ENCODE measurements at places on chromosomes 4 and X.

- DNase-seq: no peak
Measured at GRCh38 chrX:140975472-140975871, 26.9 kb upstream of the SPANXB1 start.

DNA sequence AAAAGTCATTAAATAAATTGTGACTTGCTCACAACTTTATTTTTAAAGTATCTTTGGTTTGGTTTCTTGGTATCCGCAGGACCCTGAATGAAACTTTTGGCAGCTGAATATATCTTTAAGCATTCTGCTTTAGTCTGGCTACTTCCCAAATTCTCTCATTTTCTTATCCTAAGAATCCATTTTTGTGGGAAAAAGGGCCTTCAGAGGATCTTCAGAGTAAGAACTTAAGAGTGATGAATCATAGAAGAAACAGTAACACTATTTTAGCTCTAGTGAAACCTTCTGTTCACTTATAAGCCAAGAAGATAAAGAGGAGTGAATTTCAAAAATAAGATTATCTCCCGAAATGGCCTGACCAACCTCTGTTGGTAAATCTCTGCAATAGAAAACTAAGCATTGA lies 540.6 kb upstream of the MAGEB18 start:
- DNase-seq: no peak

DNA sequence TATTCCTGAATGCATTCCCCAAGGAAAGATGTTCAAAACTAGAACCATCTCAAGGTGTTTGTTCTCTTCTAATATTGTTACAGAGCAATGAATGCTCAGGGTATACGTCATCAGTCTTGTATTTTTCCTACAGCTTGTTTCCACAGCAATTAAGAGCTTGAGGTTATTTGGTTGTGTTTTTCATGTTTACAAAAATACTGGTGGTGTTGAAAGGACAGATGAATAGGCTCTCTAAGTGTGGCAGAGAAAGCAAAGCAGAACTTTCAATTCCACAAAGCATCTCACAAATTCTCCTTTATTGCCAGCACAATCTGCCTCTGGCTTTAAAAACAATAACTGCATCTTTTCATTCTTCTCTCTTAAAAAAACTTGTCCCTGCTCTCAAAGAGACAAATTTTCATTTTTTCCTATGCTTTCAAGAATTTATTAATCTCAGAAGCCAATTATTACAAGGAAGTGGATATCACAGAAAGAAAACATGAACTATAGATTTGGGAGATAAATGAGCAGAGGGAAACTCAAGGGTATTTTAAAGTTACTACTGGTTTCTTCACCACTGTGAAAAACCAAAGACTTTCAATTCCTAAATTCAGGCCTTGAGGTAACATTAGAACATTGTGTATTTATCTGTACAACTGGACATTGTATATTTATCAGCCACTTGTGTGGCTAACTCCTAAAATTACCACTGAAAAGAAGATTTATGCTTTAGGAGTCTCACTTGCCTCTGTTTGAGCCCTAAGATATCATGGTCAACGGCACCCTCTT lies 49.2 kb downstream of the DDX53 start:
- no peak for DNase-seq

DNA sequence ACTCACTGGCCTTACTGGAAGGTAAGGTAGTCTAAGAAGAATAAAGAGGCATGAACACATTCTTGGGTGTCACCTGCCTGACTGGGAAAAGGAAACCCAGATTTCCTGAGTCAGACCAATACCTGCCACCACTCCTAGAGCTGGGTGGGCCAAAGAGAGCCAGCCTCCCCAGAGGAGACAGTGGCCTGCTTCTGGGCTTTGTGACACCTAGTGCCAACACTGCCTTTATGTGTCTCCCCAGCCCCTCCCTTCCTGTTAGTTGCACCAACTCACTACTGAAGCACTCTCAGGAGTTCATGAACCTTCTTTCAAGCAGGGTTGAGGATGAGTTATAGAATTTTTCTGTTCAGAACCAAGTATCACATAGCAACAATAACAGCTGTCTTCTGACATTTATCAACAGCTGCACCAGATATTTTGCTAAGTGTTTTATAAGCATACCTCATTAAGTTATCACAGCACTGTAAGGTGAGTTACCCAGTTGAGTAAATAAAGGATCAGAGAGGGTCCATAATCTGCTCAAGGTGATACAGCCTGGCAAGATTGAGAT lies 77.6 kb upstream of the ETNPPL start:
- no peak for DNase-seq

DNA sequence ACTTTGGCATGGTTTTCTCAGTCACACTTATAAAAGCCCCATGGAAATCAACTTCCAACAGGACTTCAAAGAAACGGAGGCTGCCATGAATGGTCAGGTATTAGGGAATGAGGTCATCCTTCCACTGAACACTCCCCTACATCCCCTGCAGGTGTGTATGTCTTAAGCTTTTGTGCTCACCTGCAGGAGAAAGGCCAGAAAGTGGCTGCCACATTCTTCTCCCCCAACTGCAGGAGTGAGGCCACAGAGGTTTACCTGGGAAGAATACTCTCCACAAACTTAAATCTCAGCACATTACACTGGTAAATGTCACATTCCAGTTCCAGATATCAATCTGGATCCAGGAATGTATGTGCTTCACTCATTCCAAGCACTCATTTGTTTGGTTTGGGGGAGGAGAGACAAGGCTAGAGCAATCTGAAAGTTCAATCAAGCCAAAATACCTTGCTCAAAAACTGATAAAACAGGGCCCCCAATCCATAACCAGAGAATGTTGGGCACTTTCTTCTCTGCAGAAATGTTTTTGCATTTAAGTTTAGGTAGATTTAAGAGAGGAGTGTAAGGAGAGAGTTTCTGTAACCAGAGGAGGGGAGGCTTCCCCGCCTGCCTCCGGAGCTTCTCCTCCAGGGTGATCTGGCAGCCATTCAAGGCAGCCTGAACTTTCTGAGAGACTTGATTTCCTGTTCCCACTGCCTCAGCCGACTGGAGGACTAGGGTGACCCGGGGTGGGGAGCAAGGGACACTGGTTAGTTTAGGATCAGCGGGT lies 15.4 kb downstream of the FAM9C start:
- DNase-seq: peak; percentile 43

GRCh38 chr4:6200011-6200921 lies at the start of gene JAKMIP1:
Gene JAKMIP1, minus strand, starts transcription at chr4:6200549. Its CDS starts 87,699 bp downstream, at chr4:6112850.
- DNase-seq: peak; percentile 46

- no peak for DNase-seq
Measured at GRCh38 chr4:123870216-123870876, 473.8 kb downstream of the SPRY1 start.

DNA sequence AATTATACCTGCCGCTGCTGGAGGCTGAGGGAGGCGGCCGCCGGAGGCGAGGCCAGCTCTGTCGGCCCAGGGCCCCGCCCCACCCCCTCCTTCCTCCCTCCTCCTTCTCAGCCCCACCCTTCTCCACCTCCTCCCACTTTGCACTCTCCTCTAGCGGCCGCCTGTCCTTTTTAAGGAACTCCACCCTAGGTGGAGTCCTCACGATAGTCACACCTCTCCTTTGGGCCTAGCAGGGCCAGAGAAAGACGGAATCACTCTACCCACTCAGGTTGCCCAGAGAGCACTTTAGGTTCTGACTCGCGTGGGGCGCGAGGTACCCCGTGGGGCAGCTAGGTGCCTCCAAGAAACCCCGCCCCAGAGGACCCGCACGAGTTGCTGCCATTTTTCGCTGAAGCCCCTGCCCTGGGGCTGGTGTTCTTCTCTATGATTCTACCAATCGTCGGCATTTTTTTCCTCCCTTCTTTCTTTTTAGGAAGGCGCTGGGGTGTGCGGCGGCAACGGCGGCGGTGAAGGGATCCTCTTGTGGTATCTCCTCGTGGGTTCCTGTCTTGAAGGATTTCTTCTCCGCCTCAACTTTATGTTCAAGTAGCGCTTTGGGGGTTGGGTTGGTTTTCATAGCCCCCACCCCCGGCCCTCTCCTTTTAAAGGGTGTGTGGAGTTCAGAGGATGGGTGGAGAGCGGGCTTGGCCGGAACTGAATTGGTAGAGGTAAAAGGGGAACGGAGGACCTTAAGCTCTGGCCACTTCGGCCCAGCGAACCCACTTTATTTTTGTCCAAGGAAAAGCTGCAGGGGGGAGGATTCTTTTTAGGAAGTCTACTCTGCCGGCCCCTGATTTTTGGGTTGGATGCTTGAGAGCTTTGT lies at the start of gene KLF8:
Gene KLF8, plus strand, starts transcription at position 136 of the 862 bp plus-strand sequence. CDS start 979 bp downstream, outside the sequence.
- no peak for DNase-seq

- DNase-seq: no peak
Measured at GRCh38 chr4:70356185-70356584, 4.4 kb upstream of the SMR3A start.

GRCh38 chr4:94545296-94545695 lies 93.6 kb downstream of the PDLIM5 start:
- peak; percentile 63 for DNase-seq

- no peak for DNase-seq
Measured at GRCh38 chr4:108828620-108829019, 65.8 kb upstream of the ETNPPL start.

GRCh38 chrX:12949927-12950656 lies 24.8 kb upstream of the TMSB4X start:
- peak; percentile 92 for DNase-seq

DNA sequence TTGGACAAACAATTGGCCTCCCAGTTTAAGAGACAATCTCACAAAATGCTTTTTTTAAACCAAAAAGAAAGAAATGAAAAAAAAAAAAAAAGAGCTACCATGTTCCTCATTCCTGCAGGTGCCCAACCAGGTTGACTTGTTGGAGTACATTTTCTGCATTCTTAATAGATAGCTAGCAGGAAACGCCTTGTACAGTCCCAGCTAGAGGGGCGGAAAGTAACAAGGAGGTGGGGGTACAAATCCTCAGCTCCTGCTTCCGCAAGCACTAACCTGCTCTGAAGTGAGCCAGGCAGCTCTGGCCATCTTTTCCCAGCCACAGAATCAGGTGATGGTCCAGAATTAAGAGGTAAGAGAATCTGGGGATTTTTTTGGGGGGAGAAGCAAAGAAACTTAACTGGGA lies at the start of gene VGLL1:
Gene VGLL1, plus strand, starts transcription at position 265 of the 400 bp plus-strand sequence. CDS start 3,806 bp downstream, outside the sequence.
- DNase-seq: no peak

- no peak for DNase-seq
Measured at GRCh38 chrX:134533352-134533751, 73.4 kb downstream of the HPRT1 start.

DNA sequence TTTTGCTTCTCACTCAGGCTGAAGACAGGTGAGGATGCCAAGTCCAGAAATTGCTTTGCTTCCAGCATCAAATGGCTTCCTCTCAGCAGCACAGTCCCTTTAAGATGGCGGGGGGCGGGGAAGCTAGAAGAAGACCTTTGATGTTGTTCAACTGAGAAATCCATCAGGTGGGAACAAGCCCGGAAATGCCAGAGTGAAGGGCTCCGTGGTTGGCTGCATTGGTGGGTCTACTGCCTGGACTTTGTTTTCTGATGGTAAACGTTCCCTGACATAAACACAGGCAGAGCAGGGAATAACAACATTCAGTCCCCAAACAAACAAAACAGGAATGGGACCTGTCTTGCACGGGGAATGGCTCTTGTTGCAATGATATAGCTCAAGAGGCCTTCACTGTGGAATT lies 37.3 kb downstream of the APLN start:
- no peak for DNase-seq
